CD4-positive, alpha-beta T cell treated with Interleukin-6 at 100 ng/mL for 8 hours (primary cell): ENCODE measurements at places on chromosomes 4 and X.

GRCh38 chr4:118005883-118006282 lies 28.4 kb upstream of the NDST3 start:
- DNase-seq = no peak

GRCh38 chrX:5449323-5449722 lies 779.3 kb downstream of the NLGN4X start:
- no peak for DNase-seq

DNA sequence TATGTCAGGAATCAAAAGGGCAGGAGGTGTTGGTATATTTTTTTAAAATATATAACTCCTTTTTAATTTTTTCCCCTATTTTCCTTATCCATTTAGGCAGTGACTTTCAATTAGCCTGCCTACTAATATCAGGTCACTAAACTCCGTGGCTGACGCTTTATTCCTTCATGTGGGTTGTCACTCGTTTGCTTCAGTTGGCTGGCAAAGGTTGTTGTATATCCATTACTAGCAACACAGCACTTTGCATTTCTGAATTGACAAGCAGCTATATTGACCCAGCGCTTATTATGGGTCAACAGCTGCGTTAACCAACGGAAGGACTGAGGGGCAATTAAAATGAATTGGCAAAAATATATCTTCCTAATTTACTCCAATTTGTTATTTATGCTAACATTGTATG lies 87.7 kb downstream of the ARX start:
- DNase-seq = no peak

DNA sequence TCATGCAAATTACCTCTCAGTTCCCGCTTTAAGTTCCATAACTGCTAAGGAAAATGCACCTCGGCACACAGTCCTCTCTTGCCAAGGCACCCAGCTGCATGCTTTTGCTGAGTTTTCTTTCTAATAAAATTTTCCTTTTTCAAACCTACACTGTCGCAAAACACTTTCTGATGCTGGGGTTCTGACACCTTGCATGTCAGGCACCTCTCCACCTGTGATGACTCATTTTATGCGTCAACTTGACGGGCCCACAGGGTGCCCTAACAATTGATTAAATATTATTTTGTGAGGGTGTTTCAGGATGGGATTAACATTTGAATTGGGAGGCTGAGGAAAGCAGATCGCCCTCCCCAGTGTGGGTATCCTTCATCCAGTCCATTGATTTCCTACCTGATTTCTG lies 291.0 kb upstream of the STS start:
- DNase-seq = no peak

GRCh38 chrX:6131287-6131686 lies 97.4 kb downstream of the NLGN4X start:
- DNase-seq = no peak

DNA sequence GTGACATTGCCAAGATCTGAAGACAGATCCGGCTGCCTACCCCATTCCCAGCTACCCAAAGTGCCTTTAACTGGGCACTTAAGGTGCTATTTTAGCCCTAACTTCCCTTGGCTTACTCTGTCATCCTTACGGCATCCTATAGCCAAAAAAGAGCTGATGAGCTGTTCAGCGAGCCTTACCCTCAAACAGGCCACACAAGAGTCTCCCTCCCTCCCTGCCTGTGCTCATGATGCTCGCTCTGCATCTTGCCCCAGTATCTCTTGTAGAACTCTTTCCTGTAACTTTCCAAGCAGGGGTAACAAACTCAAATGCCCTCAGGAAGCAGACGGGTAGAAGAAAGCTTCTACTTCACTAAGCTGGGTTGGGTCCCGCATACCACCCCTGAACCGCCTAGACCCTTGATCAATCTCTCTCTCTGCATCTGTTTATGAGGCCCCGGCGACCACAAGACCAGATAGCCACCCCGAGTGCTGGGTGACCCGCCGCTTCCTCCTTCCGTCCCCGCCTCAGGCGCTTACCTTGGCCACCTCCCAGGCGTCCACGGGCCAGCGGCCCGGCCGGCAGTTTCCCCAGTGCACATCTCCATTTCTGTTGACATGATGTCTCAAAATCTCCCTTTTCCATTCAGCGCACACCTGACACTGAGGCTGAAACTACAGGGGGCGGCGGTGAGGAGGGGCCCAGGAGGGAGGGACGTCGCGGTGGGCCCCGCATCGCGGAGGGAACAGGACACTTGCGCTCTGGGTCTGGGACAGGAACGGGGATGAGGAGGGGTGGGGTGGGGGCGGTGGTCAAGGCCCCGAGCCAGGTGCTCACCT lies 663 bp downstream of the CXorf38 start:
- DNase-seq = peak; percentile 20

DNA sequence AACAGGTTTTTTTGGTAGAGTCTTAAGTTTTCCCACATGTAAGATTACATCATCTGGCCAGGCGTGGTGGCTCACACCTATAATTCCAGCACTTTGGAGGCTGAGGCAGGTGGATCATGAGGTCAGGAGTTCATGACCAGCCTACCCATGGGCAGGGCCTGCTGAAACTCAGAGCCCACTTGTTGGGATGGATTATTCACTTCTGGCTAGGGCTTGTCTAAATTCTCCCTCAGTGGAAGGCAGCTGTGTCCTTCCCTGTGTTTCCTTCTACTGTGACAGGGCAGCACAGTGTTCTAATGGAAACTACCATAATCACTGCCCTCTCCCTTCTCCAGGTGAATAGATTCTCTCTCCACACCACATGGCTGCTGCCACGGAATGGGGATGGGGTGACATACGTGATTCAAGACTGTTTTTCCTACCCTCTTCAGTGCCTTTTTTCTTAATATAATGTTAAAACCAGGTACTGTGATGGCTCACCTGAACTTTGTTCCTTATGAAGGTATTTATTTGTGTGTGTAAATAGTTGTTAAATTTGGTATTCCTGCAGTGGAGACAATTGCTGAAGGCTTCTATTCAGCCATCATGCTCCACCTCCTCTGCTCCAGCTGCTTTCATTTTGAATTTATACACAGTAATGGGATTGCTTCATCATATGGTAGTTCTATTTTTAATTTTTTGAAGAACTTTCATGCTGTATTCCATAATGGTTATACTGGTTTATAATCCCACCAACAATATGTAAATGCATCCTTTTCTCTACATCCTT lies 287.2 kb upstream of the HS3ST1 start:
- no peak for DNase-seq

DNA sequence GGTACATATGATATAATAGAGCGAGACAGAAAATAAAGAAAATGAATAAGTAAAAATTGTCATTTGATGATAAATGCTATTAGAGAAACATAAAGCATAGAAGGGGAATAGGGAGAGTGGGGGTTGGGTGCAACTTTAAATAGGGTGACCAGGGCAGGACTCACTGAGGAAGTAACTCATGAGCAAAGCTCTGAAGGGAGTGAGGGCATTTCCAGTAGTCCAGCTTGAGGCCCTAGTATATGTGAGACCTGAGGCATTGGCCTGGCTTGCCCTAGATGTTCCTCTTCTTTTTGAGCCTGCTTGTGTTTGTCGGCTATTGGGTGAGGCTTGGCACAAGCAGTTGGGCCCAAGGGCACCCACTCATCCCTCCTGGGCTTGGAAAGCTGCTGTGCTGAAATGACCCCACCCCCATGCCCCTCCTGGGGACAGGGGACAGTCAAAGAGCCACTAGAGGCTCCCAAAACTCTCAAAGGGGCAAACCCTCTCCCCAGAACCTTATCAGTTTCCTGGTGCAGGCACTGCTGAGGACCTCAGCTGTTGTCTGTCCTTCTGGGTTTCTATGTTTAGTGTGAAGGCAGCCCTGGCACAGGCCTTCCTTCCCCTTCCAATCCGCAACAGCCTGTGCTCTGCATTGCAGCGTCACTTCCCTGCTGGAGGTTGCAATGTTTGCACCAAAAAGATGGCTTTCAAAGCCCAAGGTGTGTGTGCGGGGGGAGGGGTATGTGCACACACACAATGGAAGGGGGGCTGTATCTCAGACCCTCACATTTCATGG lies 40.1 kb downstream of the APLN start:
- DNase-seq = no peak

GRCh38 chr4:2348786-2349185 lies 69.7 kb downstream of the ZFYVE28 start:
- DNase-seq = no peak

DNA sequence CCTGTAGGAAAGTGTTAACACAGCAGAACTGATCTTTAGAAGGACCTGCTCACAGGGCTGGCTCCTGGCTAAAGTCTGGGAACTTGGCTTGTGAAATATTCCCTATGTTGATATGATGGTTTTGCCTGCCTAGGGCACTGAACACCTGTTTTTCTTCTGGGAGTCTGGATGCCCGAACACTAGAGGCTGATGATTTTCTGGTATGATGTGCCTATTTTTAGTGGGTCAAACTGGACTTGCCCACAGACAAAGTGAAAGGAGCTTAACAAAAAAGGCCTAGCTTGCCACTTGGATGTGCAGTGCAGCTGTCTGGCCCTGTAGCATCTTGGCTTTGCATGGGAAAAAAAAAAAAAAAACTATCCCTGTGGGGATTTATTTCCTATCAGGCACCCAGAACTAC lies 39.1 kb downstream of the ZNF674 start:
- DNase-seq = no peak

DNA sequence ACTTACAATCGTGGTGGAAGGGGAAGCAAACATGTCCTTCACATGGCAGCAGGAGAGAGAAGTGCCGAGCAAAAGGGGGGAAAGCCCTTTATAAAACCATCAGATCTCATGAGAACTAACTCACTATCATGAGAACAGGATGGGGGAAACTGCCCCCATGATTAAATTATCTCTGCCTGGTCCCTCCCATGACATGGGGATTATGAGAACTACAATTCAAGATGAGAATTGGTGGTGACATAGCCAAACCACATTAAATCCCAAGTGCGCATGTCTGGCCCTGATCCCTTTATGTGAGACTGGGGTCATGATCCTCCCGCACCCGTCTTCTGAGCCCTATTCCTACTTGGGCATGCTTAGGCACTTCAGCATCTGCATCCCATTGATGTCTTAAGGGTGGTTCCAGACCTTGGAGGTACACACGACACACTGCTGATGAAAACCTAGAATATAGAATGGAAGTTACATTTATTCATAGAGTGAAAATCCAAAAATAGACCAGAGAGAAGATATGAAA lies 116.0 kb downstream of the PTTG2 start:
- DNase-seq = no peak

DNA sequence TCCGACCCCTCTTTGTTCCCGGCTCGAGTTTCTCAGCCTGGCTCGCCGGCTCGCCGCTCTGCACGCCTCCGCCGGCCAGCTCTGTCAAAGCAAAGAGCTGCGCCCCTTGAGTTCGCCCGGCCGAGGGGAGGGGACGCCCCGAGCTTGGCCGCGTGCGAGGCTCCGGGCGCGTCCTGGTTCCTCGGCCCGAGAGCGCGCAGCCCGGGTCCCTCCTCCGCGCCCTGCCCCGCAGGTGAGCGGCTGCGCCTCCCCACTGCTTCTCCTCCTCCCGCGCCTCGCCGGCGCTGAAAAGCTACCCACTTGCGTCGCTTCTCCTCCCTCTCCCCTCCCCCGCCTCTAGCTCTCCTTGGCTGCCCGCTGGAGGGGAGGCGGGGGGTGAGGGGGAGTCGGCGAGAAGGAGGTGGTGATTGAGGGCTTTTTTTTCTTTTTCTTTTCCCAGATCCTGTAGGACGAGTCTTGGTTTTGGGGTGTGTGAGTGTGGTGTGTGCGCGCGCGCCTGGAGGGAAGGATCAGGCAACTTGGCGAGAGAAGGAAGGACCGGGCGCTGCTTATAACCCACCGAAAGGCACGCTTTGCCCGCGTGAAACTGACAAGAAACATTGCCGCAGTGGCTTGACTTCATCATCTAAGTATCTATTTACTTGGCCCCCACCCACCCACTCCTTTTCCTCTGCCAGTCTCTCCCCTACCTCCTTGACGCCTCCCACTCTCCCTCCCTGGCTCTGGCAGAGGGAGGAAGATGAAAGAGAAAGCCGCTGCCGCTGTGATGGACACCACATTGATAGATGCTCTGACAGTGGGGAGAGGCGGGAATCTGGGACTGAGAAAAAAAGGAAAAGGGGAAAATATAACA lies at the start of gene LEF1:
Gene LEF1 (minus strand): TSS at position 262 of the 853 bp plus-strand sequence. CDS start 1,165 bp downstream, outside the sequence.
- peak; percentile 77 for DNase-seq

DNA sequence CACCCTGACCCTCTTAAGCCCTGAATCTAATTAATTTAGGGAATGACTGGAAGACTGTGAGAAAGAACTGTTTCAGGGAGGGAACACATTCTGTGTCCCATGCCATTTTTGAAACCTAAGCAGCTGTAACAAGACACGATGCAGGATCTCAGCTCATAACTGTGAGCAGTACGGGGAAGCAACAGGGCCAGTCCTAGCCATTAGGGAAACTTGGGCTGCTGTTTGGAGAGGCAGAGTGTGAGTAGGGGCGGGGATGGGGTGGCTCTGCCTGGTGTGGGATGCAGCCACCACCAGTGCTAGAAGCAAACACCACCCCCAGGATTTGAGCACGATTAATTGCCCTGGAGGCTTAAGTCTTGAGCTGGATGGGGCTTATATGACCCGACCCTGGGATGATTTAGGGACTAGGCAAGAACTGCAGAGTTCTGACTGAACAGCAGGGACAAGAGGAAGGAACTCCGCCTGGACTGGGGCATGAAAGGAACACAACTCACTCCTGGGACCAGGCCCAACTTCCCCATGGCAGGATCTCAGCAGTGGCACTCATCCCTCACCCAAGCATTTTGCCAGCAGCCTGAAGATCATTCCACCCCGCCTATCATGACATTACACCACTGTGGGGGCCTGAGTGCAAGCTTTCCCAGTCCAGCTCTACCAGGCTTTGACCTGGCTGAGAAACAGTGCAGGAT lies 43.1 kb downstream of the ATRX start:
- no peak for DNase-seq

GRCh38 chr4:143362349-143363046 lies 25.8 kb downstream of the GAB1 start:
- no peak for DNase-seq

DNA sequence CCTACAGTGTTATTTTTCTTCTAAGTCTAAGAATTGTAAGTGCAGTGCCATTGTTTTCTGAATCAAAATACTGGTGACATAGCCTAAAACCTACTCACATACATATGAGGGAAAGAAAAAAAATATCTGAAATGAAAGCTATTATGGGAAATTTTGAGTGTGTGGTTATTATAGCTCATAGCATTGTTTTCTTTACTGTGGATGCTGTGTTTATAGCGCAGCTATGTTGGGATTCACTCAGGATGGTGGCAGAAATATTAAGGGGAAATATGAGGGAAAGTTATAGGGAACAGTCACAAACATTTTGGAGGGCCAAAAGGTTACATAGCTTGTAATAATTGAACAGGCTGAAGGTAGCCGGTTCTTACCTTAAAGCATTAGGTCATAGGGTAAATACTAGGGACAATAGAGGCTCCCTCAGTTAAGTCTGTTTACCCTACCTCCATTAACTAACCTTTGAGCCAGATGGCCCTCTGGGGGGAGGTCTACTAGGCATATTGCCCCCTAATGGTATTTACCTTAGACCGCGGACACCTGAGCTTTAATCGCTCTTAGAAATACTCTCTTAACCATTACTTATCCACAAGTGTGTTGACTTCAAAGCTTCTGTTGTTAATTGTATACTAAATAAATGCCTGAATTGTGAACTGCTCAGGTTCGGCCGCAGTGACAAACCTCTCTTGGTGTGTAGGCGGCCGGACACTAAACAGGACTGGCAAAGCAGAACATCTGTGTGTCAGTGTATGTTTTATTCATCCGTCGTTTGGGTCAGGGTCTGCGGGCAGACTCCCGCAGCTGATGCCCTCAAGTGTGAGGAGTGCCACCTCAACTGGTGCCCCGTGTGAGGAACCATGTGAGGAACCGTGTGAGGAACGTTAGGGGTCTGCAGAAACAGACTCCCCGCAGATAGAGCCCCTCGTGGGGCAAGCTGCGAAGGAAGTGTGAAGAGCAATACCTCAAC lies 21.3 kb upstream of the SULT1B1 start:
- no peak for DNase-seq
